ENCODE measurements at places on chromosomes 16 and 17. TPM values are rescaled to one million over a fixed set of nuclear protein-coding genes. Genes with fewer than 3 reads are reported as not detected.

- DNase-seq: no peak
- peaks cover 88% of the 10 kb centered on the region for H3K27me3 ChIP-seq
- no peaks in the 10 kb centered on the region for H3K36me3 ChIP-seq
- no peak overlapping the region for H3K27ac ChIP-seq
- no peak overlapping the region for H3K4me3 ChIP-seq
Measured at GRCh38 chr16:54974367-54974766, 43.7 kb downstream of the IRX5 start.

DNA sequence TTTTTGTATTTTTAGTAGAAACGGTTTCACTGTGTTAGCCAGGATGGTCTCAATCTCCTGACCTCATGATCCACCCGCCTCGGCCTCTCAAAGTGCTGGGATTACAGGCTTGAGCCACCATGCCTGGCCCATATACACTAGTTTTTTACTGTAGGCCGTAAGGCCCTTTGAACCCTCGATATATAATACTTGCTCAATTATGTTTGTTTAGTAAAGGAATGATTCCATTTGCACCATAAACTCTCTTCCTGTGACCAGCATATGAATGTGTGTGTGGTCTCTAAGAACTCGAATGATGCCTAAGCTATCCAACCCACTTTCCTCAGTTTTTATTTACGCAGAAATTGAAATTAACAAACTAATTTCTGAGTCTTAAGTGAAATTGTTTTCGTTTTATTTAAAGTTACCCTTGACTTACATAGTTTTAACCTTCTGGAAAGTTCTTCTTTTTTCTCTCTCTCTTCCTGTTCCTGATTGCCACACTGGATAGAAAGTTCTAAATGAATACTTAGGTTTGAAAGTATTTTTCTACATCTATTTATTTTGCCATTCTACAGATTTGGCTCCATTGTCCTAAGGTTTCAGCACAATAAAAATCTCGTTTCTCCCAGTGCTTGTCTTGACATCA is 37.9 kb downstream of the PIGL start:
- H3K4me1 ChIP-seq: peaks cover 12% of the 10 kb centered on the region
- peak overlapping the region; percentile 52 for H3K27ac ChIP-seq
- no peaks in the 10 kb centered on the region for H3K27me3 ChIP-seq
- DNase-seq: no peak
- peaks cover 5% of the 10 kb centered on the region for H3K36me3 ChIP-seq

DNA sequence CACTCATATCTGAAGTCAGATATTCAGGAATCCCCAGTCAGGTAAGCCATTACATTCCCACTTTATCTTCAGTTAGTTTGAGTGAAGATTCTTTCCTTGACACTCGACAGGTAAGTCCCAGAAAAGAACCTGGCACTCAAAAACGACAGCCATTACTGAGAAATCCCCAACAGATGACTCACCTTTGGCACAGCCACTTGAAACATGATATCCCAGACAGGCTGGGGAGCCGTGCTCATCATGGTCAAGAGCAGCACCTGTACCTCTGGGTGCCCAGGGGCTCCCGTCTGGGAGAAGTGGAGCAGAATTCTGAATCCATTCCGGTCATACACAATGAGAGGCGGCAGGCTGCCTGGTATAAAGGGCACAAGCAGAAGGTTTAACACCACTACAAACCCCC is 16.8 kb upstream of the COG7 start:
- no peaks in the 10 kb centered on the region for H3K27me3 ChIP-seq
- no peak overlapping the region for H3K27ac ChIP-seq
- DNase-seq: no peak
- peaks cover 4% of the 10 kb centered on the region for H3K4me1 ChIP-seq
- H3K36me3 ChIP-seq: peaks cover 32% of the 10 kb centered on the region

- H3K36me3 ChIP-seq: no peaks in the 10 kb centered on the region
- no peak overlapping the region for H3K27ac ChIP-seq
- no peak overlapping the region for H3K4me3 ChIP-seq
- no peak for DNase-seq
Measured at GRCh38 chr16:67996666-67997065, 2.6 kb downstream of the DPEP2 start.

GRCh38 chr17:31379597-31380205 is 11.8 kb upstream of the RAB11FIP4 start:
- DNase-seq: no peak
- no peak overlapping the region for H3K4me3 ChIP-seq
- H3K4me1 ChIP-seq: no peaks in the 10 kb centered on the region
- H3K27me3 ChIP-seq: no peaks in the 10 kb centered on the region

DNA sequence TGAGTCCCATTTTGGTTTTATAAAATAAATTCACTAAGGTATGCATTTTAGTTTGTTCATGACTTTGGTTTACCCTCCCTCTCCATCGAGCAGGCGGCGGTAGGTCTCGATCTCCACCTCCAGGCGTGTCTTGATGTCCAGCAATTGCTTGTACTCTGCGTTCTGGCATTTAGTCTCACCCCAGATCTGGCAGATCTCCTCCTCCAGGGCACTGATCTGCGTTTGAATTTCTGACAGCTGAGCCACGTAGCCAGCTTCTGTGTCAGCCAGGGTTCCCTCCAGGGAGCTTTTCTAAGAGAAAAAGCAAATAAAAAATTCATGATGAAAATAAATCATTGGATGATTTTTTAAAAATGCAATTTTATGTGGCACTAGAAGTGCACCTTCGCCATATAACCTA is 4.2 kb downstream of the KRT24 start:
- H3K4me1 ChIP-seq: peaks cover 60% of the 10 kb centered on the region
- no peaks in the 10 kb centered on the region for H3K36me3 ChIP-seq
- no peak overlapping the region for H3K4me3 ChIP-seq
- peak overlapping the region; percentile 69 for H3K27ac ChIP-seq
- peaks cover 2% of the 10 kb centered on the region for H3K27me3 ChIP-seq
- DNase-seq: no peak

DNA sequence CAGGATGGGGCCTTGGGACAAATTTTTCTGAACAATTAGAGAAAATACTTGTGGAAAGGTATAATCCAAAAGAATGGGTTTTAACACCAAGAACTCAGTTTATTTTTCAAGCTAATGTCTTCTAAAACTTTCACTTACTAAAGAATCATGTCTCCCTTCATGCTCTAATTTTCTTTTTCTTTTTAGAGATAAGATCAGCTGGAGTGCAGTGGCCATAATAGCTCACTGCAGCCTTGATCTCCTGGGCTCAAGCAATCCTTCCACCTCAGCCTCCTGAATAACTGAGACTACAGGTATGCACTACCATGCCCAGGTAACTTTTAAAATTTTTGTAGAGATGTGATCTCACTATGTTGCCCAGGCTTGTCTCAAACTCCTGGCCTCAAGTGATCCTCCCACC is 5.5 kb downstream of the OR4D1 start:
- no peak for DNase-seq
- peaks cover 9% of the 10 kb centered on the region for H3K4me1 ChIP-seq
- peaks cover 92% of the 10 kb centered on the region for H3K27me3 ChIP-seq
- H3K4me3 ChIP-seq: no peak overlapping the region

- H3K27me3 ChIP-seq: no peaks in the 10 kb centered on the region
- H3K27ac ChIP-seq: no peak overlapping the region
- DNase-seq: no peak
- H3K36me3 ChIP-seq: peaks cover 4% of the 10 kb centered on the region
- no peak overlapping the region for H3K4me3 ChIP-seq
Measured at GRCh38 chr16:25828510-25828909, 136.8 kb downstream of the HS3ST4 start.

DNA sequence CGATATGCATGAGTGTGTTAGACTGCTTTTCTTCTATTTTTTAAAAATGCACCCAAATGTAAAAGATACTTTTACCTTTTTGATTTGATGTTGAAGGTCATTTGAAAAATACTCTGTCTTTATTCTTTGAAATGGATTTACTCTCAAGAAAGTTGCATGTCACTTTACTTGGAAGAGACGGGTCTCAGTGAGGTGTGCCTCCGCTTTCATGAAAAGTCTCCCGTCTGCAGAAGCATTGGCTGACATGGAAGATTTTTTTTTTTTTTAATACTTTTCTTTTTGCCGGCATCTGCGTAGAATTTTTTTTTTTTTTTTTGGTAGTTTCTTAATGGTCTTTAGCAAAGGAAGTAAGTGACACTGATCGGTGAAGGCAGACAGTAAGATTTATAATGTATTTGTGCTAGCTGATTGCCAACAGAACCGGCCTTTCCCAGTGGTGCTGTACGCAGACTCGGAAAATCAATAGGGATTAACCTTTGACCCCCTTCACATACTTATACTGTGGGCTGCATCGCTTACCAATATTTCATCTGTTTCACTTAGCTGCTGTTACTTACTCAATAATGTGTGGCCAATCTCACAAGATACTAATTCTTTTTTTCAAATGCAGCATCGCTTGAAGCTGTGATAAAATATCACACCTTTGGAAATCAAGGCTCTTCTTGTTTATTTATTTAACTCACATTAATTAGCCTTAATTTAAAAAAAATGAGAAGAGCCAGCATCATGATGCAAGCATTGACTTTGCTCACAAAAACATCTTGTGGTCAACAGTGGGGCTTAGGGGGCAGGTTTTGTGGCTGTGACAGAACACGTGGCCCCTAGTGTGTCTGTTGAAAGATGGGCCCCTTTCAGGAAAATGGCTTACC is 383.9 kb downstream of the WWOX start:
- no peak overlapping the region for H3K27ac ChIP-seq
- no peaks in the 10 kb centered on the region for H3K36me3 ChIP-seq
- peaks cover 5% of the 10 kb centered on the region for H3K4me1 ChIP-seq
- no peak for DNase-seq

GRCh38 chr17:41676058-41676419 is 12.6 kb upstream of the EIF1 start:
- no peaks in the 10 kb centered on the region for H3K27me3 ChIP-seq
- peak overlapping the region; percentile 15 for H3K27ac ChIP-seq
- H3K36me3 ChIP-seq: no peaks in the 10 kb centered on the region
- no peak for DNase-seq

- H3K27me3 ChIP-seq: no peaks in the 10 kb centered on the region
- no peaks in the 10 kb centered on the region for H3K36me3 ChIP-seq
- no peak overlapping the region for H3K27ac ChIP-seq
- DNase-seq: no peak
- H3K4me3 ChIP-seq: no peak overlapping the region
- H3K4me1 ChIP-seq: peaks cover 17% of the 10 kb centered on the region
Measured at GRCh38 chr17:81354954-81355347, 40.3 kb upstream of the BAHCC1 start.

DNA sequence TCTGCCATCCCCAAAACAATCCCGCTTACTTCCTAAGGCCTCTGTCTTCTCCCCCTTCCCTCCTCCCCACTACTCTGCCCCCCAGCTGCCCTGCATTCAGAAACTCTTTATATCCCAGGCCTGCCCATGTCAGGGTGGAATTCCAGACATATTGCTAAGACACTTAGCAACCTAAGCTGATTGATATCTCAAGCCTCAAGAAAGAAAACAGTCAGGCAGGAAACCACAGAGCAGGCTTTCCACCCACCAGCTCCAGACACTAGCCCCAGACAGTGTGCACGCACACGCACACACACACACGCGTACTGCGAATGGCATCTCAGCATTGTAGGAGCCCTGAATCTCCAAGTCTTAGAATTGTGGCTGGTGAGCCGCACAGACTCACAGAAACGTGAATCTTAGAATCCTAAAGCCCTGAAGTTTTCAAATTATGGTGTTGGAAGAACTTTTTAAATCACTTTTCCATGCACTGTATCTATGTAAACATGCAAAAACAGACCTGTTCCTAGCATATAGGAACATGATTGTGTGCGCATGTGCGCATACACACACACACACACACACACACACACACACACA is 8.8 kb upstream of the LPCAT2 start:
- peak overlapping the region; percentile 95 for H3K27ac ChIP-seq
- peaks cover 74% of the 10 kb centered on the region for H3K4me1 ChIP-seq
- no peaks in the 10 kb centered on the region for H3K27me3 ChIP-seq
- H3K36me3 ChIP-seq: peaks cover 6% of the 10 kb centered on the region

- H3K4me3 ChIP-seq: no peak overlapping the region
- peaks cover 10% of the 10 kb centered on the region for H3K27me3 ChIP-seq
- H3K36me3 ChIP-seq: no peaks in the 10 kb centered on the region
Measured at GRCh38 chr16:12639044-12639443, 164.6 kb downstream of the CPPED1 start.

Gene PPP1R27
- 0.35 TPM for total RNA-seq

Gene ABCA6
- total RNA-seq: 0.79 TPM

Gene ODAD4
- 1.7 TPM for total RNA-seq

Gene ZNF768
- 41.9 TPM for total RNA-seq

Gene TP53TG3
- not detected for total RNA-seq

Gene C16orf95
- total RNA-seq: 4.5 TPM

Data from mesothelial cell of epicardium (in vitro differentiated cells).